ENCODE measurements at places on chromosomes 1 and 21.

GRCh38 chr1:91777196-91777595, 108.8 kb downstream of the TGFBR3 start:
- DNase-seq = no peak

DNA sequence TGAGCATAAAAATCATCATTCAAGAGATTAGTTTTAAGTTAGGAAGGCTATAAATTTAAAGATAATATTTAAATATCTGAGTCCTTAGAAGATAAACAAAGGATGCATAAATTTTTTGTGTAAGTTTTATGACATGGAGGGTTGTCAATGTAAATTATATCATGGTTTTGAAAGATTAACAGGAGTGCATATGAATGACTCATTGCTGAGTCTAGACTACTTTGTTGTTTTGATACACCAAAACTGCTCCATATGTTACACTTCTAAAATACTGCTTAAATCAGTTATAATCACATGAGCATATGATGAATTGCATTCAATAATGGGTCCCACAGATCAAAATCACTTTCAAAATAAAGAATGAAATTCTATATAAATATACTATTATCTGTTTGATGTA, 312.5 kb downstream of the KCNT2 start:
- DNase-seq = no peak

GRCh38 chr1:230901671-230902070, 33.4 kb upstream of the C1orf198 start:
- DNase-seq = no peak

DNA sequence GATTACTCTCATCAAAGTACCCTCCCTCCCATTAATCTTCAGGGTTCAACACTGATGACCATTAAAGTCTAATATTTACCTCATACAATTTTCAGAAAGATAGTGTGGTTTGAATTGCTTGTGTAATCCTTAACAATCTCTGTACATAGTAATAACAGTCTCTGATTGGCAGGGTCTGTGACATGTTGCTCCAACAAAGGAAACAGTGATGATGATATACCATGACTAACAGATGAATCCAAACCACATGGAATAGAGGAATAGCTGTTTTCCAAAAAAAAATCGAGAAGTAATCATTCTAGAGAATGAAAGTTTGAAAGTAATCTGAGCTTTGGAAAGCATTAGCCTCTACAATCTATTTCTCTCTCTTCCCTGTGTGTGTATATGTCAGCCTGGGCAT, 610.1 kb upstream of the NEGR1 start:
- no peak for DNase-seq

- DNase-seq = peak; percentile 43
Observed at GRCh38 chr1:227459977-227460376, 103.4 kb upstream of the ZNF678 start.
